ENCODE measurements at places on chromosomes 5 and 9.

DNA sequence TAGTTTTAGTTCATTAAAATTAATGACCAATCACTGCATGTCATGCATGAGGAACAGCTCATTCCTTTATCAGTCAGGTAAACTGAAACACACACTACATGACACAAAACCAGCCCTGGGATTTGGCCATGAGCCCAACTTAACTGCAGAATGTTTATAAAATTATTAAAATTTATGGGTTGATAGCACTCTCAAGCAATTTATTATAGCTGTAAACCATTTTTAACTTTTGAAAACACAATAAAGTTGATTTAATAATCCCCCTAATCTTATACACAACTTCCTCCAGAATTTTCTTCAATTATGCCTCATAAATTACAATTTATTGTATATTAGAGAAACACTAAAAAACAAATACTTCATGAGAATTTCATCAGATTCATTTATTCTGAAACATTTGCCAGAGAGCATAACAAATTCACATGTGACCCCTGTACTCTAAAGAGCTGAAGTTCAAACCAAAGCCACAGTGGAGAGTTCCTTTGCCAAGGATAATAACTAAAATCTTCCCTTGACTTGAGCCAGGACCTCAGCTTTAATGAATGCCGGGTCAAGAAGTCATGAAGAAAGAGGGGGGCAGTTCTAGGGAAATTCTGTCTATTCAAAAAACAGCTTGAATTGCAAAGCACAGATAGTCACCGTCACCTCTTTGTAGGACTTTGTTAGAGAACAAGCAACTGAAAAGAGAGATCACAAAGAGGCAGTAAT is 763.7 kb upstream of the GRAMD2B start:
- no peak for DNase-seq

- DNase-seq, result no peak
Measured at GRCh38 chr5:83844449-83845068, 123.9 kb upstream of the HAPLN1 start.

DNA sequence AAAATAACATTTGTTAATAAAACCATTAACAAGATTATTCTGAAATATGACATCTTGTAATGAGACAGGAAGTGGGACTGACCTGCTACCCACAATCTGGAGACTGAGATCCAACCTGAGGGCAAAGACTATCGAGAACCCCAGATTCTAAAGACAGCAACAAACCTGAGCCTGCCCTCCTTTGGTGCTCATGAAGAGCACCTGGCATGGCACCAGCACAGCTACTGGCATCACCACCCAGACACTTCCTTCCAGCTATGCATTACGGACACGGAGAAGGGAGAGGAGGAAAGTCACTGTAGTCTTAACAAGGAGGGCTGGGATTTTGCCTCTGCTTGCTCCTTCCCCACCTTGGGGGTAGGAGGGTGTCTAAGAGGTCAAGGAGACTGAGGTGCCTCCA is 105.5 kb downstream of the AUH start:
- DNase-seq, result no peak

GRCh38 chr9:7320139-7320538 is 479.4 kb downstream of the DMAC1 start:
- no peak for DNase-seq

GRCh38 chr5:82348784-82349425 is 70.8 kb upstream of the RPS23 start:
- DNase-seq, result no peak

GRCh38 chr5:149174847-149175234 is 33.5 kb downstream of the ABLIM3 start:
- no peak for DNase-seq

DNA sequence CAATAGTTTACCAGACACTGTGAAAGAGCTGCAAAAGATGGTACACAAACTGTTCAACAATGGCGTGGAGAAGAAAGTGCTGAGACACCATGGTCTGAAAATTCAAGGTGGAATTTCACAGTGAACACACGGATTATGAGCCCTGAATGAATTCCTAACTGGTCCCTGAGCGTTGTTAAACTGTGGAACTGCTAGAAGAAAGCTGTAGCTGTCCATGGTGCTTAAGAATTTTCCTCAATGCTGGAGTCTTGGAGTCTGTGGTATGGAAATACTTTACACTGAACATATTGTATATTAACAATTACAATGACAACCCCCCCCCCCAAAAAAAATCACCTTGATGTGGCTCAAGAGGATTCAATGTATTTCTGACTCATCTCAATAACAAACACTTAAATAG is 68.5 kb downstream of the SLC24A2 start:
- no peak for DNase-seq

DNA sequence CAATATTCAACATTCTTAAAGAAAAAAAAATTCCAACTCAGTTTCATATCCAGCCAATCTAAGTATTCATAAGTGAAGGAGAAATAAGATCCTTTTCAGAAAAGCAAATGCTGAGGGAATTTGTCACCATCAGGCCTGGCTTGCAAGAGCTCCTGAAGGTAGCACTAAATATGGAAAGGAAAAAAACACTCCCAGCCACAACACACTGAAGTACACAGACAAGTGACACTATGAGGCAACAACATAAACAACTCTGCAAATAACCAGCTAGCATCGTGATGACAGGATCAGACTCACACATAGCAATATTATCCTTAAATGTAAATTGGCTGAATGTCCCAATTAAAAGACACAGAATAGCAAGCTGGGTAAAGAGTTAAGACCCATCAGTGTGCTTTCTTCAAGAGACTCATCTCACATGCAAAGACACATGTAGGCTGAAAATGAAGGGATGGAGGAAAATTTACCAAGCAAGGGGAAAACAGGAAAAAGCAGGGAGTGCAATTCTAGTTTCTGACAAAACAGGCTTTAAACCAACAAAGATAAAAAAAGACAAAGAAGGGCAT is 33.1 kb downstream of the ANKRD33B start:
- DNase-seq, result no peak

DNA sequence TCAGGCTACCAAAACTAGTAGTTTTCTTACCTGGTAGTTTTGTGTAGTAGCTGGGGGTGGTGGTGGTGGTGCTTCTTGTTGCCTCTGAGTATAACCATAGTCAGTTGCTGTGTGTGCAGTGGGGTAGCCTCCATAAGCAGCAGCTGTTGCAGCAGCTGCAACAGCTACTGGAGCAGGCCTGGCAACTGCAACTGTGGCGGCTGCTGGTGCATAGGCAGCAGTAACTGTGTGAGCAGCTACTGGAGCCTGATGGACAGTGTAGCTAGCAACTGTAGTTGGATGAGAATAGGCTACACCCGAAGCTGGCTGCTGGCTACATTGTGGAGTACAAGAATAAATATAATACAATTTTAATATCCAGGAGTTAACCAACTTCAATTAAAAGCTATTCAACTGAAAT is 24.7 kb downstream of the ZFR start:
- DNase-seq, result no peak

- DNase-seq, result no peak
Measured at GRCh38 chr5:87912419-87912818, 356.2 kb downstream of the TMEM161B start.
